CD14-positive monocyte (primary cell): ENCODE measurements at places on chromosomes 3 and 15. TPM values are rescaled to one million over a fixed set of nuclear protein-coding genes. Genes with fewer than 3 reads are reported as not detected.

DNA sequence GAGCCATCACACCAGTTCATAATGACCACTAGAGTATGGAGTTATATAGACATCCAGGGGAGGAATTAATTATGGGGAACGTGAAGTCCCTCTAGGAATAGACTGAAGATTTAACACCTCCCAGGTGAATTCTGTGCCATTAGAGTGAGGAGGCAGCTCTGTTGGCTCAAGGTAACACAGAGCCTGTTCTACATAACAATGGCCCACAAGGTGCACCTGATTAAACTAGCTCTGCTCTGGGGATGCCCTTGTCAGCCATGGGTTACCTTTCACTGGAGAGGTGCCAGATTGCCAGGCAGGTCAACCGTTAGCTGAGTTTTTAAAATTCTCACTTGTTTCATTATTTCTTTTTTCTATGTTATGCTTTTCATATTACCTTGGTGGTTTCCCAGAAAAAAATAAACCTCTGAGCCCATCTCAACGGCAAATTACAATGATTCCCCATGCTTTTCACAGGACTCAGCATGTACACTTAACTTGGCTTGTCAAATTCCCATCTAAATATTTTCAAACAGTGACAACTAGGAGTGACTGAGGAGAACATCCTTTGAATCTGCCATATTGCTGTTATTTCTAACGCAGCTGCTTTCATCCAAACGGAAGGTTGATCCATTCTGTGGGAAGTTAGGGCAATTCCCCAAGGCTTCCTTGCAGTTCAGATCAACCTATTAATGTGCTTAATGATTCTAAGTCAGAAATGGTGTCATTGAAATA lies 512.9 kb downstream of the MCTP2 start:
- no peak for DNase-seq
- no peaks in the 10 kb centered on the region for H3K36me3 ChIP-seq
- H3K27me3 ChIP-seq = no peaks in the 10 kb centered on the region
- H3K27ac ChIP-seq = no peak overlapping the region
- no peak overlapping the region for H3K4me3 ChIP-seq
- H3K4me1 ChIP-seq = no peaks in the 10 kb centered on the region

DNA sequence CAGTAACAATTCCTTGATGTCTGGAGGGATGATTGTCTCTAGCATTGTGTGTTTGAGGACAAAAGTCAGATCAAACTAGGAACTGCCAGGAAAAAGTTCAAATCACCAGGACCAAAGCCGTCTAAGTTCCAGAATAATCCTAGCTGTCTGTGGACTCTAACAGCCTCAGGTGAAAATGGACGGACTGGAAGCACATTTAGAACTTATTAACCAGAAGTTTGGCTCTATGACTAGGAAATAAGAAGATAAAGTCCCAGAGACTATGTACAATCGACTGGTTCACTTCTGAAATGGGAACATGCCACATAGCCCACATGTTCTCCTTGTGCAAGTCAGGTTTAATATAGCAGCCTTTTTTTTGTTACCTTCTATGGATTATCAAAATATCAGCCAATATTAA lies 50.6 kb upstream of the SGO1 start:
- no peak for DNase-seq
- H3K4me3 ChIP-seq = no peak overlapping the region
- no peaks in the 10 kb centered on the region for H3K4me1 ChIP-seq
- H3K36me3 ChIP-seq = no peaks in the 10 kb centered on the region

GRCh38 chr3:53046171-53047170 lies 598 bp upstream of the SFMBT1 start:
- peaks cover 41% of the 10 kb centered on the region for H3K27me3 ChIP-seq
- H3K36me3 ChIP-seq = no peaks in the 10 kb centered on the region
- peak overlapping the region; percentile 91 for H3K4me3 ChIP-seq
- H3K4me1 ChIP-seq = peaks cover 23% of the 10 kb centered on the region

- H3K27ac ChIP-seq = no peak overlapping the region
- peaks cover 5% of the 10 kb centered on the region for H3K4me1 ChIP-seq
- no peak for DNase-seq
- H3K36me3 ChIP-seq = no peaks in the 10 kb centered on the region
These were observed 40.8 kb downstream of the LRRC49 start for GRCh38 chr15:70933411-70933810.

DNA sequence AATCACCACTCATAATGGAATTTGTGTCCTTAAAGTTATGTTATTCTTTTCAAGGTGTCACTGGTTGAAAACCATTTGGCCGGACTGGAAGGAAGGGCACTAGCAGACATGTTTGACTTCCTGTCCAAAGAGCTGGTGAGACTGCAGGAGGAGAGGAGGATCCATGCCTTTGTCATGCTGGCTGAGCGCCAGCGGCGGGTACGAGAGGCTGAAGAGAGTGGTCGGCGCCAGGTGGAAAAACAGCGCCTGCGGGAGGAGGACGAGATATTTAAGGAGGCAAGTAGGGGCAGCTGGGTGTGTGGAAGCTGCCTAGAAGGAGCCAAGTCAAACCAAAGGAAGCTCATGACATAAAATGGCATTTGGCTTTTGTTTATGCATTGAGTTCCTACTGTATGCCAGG lies 38.0 kb upstream of the NR1I2 start:
- H3K4me1 ChIP-seq = peaks cover 11% of the 10 kb centered on the region
- H3K4me3 ChIP-seq = no peak overlapping the region
- no peak for DNase-seq
- no peaks in the 10 kb centered on the region for H3K27me3 ChIP-seq
- no peaks in the 10 kb centered on the region for H3K36me3 ChIP-seq

DNA sequence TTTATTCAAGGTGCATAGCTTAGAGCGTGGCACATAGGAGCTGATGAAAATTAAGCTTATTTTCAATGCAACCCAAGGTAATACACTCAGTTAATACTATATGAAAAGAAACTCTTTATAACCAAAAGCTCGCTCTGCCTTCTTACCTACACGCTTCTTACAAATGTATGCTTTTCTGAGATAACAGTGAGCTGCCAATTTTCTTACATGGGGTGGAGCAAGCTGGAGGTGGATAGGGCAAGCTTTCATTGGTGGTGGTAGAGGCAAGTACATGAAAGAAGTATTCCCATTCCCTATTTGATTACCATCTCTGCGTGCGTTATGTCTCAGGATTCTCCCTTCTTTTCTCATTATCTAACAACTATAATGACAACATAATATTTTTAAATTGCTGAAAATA lies 8.9 kb downstream of the DZIP3 start:
- H3K36me3 ChIP-seq = no peaks in the 10 kb centered on the region
- DNase-seq = no peak
- no peak overlapping the region for H3K27ac ChIP-seq
- H3K4me3 ChIP-seq = no peak overlapping the region
- H3K4me1 ChIP-seq = peaks cover 3% of the 10 kb centered on the region

GRCh38 chr3:148243609-148244008 lies 454.1 kb upstream of the AGTR1 start:
- no peak overlapping the region for H3K4me3 ChIP-seq
- H3K27me3 ChIP-seq = no peaks in the 10 kb centered on the region
- no peak overlapping the region for H3K27ac ChIP-seq
- H3K36me3 ChIP-seq = no peaks in the 10 kb centered on the region
- no peak for DNase-seq

DNA sequence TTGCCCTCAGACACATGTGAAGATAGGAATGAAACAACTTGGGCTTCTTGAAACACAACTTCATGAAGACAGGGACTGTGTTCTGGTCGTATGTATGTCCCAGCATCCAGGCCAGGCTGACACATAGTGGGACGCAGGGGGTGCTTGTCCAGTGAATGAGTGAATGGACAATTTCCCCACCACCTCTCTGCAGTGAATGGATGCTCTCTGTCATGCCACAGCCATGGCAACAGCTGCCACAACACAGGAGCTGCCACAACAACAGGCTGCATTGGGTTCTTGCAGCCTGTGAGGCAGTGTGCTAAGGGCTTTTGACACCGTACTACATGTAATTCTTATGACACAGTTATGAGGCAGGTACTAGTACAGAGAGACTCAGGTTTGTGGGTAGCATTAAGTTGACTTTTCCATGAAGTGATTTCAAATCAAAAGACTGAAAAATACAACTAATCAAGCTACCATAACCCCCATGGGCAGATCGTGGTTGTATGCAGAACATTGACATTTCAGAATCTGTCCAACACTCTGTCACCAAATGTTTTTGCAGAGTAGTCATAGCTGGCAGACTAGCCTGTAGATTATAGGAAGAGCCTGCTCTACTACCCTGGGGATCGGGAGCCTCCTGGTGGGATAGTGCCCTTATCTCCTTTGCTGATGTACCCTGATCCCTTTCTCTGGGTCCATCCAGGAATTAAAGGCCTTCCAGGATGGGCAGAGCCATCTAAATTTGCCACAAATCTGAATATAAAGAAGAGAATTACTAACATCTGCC lies 40.8 kb downstream of the CLSTN2 start:
- DNase-seq = no peak
- H3K4me3 ChIP-seq = no peak overlapping the region
- H3K27me3 ChIP-seq = no peaks in the 10 kb centered on the region
- no peak overlapping the region for H3K27ac ChIP-seq
- no peaks in the 10 kb centered on the region for H3K36me3 ChIP-seq

DNA sequence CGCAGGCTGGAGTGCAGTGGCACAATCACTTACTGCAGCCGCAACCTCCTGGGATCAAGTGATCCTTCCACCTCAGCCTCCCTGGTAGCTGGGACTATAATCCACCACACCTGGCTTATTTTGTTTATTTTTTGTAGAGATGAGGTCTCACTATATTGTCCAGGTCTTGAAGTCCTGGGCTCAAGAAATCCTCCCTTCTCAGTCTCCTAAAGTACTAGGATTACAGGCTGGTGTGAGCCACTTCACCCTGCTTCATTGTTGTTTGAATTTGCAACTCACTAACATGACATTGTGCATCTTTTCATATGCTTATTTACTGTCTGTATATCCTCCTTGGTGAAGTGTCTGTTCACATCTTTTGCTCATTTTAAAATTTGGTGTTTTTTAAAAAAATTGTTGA lies 10.1 kb downstream of the PARP15 start:
- no peak overlapping the region for H3K4me3 ChIP-seq
- peaks cover 9% of the 10 kb centered on the region for H3K4me1 ChIP-seq
- no peaks in the 10 kb centered on the region for H3K27me3 ChIP-seq
- H3K27ac ChIP-seq = no peak overlapping the region
- H3K36me3 ChIP-seq = no peaks in the 10 kb centered on the region
- no peak for DNase-seq

DNA sequence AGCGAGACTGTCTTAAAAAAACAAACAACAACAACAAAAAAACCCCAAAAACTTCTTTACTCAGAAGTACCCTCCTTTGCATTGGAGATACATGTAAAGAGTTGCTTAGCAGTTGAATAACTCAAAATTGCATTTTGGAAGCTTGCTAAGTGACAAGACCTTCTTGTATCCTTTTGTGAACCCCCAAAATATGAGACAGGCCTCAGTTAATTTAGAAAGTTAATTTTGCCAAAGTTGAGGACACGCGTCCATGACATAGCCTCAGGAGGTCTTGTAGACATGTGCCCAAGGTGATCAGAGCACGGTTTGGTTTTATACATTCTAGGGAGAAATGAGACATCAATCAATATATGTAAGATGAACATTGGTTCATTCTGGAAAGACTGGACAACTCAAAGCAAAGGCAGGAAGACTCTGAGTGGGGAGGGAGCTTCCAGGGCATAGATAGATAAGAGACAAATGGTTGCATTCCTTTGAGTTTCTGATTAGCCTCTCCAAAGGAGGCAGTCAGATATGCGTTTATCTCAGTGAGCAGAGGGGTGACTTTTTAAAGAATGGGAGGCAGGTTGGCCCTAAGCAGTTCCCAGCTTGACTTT lies 1.7 kb upstream of the ARF4 start:
- H3K36me3 ChIP-seq = no peaks in the 10 kb centered on the region
- H3K4me3 ChIP-seq = peak overlapping the region; percentile 67
- no peaks in the 10 kb centered on the region for H3K27me3 ChIP-seq
- H3K27ac ChIP-seq = peak overlapping the region; percentile 97
- H3K4me1 ChIP-seq = peaks cover 31% of the 10 kb centered on the region
- DNase-seq = no peak

DNA sequence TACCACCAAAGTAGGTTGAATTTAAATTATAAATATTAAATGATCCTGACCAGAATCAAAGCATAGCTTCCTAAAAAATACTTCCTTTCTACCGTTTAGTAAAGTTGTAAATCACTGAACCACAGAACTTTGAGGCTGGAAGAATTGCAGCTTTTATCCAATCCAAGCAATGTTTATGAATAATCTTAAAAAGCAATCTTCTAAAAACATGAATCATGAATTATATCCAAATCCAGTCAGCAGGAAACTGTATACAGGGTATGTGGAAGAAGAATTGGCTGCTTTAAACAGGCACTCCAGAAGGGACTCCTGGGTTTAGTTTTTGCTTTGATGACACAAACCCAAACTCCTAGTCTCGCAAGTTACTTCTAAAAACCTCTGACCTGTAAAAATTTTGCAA lies 30.2 kb downstream of the HEG1 start:
- no peak overlapping the region for H3K4me3 ChIP-seq
- no peaks in the 10 kb centered on the region for H3K27me3 ChIP-seq
- H3K4me1 ChIP-seq = peaks cover 6% of the 10 kb centered on the region

DNA sequence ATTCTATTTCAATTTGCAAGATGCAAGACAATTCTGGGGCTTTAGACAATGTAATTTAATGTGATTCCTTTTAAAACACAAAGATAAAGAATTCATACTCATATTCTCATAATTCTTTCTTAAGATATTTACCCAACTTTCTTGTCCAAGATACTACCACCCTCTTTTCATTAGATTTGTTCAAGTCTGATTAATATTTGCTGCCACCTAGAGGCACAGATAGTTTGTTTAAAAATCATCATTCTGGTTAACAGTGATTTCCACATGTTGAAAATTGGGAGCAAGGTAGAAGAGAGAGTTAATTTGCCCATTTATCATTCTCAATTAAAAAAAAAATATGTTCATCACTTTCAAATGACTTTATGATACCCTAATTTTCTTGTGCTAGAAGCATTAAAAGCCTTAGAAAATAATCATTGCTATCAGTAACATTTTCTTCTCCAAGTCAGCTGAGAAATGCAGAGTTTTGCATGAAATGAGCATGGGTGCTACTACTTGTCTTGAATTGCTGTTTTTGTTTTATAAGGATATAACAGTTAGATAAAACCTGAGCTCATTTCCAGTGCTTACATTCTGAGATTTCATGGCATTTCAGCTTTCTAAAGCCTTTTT lies 11.6 kb downstream of the TAMM41 start:
- no peaks in the 10 kb centered on the region for H3K27me3 ChIP-seq
- H3K4me3 ChIP-seq = no peak overlapping the region
- no peak overlapping the region for H3K27ac ChIP-seq
- DNase-seq = no peak

- no peak for DNase-seq
- H3K27ac ChIP-seq = no peak overlapping the region
- no peak overlapping the region for H3K4me3 ChIP-seq
- H3K36me3 ChIP-seq = no peaks in the 10 kb centered on the region
- H3K27me3 ChIP-seq = no peaks in the 10 kb centered on the region
- no peaks in the 10 kb centered on the region for H3K4me1 ChIP-seq
These were observed 139.4 kb downstream of the NECTIN3 start for GRCh38 chr3:111210866-111211564.

Gene HYKK
- polyA plus RNA-seq = not detected

Gene FYCO1
- 1.3 TPM for polyA plus RNA-seq

Gene AP3B2
- polyA plus RNA-seq = not detected
